ENCODE measurements at places on chromosomes 7 and 10.
A peak's percentile ranks its signal among the peaks of the same experiment; 100 is the strongest.

DNA sequence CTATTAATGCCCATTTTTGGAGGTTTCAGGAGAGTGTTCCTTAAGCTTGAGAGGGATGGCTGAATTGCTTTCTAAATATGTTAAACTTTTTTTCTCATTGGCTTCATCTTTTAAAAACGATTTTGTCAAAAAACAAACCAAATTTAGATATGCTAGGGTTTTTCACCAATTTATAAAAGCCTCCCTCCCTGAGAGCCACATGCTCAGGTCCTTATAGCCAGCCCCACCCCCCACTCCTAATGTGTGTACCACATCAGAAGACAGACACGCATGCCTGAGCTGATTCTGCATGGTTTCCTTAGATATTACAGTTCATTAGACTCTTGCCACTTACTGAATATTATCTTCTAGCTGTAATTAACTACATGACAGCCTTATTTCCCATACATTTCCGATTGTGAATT is 2.0 kb downstream of the CUL1 start:
- DNase-seq, result peak; percentile 59

- DNase-seq, result no peak
Observed at GRCh38 chr7:100443096-100443840, 7.0 kb upstream of the PPP1R35 start.

- no peak for DNase-seq
Observed at GRCh38 chr10:107498983-107499382, 334.5 kb upstream of the SORCS1 start.

GRCh38 chr10:77016278-77016815 is 621.3 kb downstream of the KCNMA1 start:
- no peak for DNase-seq

DNA sequence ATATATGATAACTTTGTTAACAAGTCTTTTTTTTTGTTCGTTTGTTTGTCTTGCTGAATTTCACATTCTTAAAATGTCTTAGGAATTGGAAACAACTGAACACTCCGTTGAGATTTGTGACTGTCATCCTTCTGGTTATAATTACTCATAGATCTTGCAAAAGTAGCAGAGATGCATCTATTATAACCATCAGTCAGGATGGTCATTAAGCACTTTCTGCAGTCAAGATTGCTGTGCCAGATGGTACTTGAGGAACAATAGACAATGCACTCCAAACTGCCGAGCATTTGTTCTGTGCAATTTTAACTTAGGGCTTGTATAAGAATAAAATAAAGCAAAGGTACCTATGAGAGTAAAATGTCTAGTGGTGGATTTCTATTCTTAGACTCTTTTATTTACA is 710.1 kb upstream of the KCND2 start:
- no peak for DNase-seq

GRCh38 chr10:83214136-83214535 is 925.2 kb upstream of the GHITM start:
- DNase-seq, result no peak

GRCh38 chr10:76211691-76212090 is 780.3 kb downstream of the LRMDA start:
- DNase-seq, result no peak

GRCh38 chr10:116835658-116836057 is 13.6 kb upstream of the ENO4 start:
- no peak for DNase-seq

- DNase-seq, result no peak
Observed at GRCh38 chr10:28738200-28738599, 60.9 kb downstream of the BAMBI start.

- peak; percentile 16 for DNase-seq
Observed at GRCh38 chr10:51832652-51833383, 133.4 kb upstream of the CSTF2T start.

DNA sequence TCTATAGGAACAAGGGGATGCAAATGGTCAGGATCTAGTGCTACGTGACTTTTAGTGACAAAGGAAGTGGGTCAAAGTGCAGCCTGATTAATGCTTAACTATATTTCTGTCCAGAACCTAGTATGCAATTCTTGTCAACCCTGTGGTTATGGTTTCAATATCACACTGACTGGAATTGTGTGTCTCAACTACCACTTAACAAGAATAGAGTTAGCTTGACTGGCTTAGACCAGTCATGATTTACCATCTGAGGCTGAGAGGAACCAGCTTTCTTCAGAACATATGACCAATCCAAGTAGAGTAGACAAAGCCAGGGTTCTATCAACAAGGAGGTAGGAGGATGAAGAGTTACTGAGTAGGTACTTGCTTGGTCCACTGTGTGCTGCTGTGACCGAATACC is 54.4 kb downstream of the MYPN start:
- DNase-seq, result no peak

DNA sequence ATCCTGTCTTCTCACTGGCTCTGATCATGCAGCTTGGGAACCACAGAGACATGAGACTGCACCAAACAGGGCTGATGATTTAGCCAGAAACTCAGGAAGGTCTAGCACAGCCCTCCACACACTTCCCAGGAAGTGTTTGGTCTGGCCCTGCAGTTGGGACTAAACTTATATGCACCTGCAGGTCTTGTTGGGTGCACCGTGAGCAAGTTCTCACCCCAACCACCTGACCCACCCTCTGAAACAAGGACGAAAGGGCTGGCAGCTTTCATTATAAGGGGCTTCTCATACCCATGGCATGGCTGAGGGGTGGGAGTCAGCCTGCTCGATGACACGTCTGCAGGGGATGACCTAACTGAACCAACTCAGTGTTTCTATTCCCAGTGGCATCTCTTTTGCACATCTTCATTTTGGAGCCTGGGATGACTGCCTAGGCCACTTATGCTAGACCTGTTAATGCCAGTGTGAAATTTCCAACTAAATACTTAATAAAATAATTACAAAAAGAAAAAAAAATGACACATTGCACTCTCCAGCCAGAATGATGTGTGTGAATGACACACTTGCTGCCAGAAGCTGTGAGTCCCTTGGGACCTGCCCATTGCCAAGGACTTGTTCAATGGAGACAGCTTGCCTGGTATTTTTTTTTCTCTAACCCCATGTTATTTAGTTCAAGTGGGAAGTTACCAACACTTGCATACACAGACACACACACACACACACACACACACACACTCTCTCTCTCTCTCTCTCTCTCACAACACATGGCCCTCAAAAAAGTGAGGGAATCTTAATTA is 102.6 kb downstream of the NEURL1 start:
- DNase-seq, result no peak

- DNase-seq, result no peak
Observed at GRCh38 chr7:120060281-120060680, 212.7 kb upstream of the KCND2 start.

DNA sequence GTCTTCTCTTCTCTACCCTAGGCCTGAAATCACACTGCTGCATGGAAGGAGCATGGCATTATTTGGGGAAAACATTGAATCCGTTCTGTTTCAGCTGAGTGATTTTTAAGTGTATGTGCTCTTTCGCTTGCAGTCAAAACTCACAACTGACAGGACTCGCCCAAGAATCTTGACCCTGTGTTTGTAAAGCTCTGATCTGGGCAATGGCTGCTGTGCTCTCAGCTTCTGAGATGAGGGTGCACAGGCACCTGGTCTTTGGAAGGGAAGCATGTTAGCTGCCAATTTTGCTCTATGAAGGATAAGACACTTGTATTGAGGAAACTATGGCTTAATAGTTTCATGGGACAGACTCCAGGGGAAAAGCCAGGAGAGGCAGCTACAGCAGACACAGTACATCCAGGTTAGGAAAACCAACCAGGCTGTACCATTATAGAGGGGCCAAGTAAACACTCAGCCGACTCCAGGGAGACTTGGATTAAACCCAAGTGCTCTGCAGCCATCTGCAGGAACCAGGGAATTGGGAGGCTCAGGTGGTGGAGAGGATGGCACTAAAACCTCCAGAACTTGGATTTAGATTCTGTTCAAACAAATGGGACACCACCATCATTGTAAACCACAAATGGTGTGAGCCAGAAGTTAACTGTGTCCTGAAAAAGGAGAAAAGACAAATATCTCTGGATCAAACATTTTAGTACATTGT is 43.3 kb downstream of the LYZL1 start:
- DNase-seq, result no peak

DNA sequence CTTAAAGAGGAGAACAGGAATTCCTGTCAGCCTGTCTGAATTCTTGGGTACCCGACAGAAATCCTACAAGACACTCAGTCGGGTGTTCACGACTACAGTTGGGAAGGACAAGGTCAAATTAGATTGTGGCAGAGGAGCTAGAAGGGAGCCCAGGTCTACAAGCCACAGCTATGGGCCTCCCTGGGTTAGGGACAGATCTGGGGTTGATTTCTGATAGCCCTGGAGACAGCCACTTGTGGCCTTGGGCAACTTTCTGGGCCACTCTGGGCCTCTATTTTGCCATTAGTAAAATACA is 39.7 kb upstream of the ANTXRL start:
- no peak for DNase-seq

DNA sequence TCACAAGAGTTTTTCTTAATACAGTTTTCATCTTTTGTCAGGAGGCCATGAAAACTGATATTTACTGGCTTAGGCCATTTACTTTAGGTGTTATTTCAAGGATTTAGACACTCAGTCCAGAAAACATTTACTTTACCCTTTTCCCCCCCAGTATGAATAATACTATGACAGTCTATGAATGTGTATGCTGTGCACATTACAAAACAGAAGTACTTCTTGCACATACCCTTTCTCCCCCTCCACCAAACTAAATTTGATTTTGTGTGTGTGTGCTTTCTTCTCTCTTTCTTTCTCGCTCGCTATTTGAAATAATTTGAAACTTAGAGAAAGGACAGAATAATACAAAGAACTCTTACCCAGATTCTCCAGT is 41.3 kb downstream of the RBM33 start:
- DNase-seq, result no peak

- no peak for DNase-seq
Observed at GRCh38 chr10:3396116-3396515, 223.5 kb upstream of the PITRM1 start.

DNA sequence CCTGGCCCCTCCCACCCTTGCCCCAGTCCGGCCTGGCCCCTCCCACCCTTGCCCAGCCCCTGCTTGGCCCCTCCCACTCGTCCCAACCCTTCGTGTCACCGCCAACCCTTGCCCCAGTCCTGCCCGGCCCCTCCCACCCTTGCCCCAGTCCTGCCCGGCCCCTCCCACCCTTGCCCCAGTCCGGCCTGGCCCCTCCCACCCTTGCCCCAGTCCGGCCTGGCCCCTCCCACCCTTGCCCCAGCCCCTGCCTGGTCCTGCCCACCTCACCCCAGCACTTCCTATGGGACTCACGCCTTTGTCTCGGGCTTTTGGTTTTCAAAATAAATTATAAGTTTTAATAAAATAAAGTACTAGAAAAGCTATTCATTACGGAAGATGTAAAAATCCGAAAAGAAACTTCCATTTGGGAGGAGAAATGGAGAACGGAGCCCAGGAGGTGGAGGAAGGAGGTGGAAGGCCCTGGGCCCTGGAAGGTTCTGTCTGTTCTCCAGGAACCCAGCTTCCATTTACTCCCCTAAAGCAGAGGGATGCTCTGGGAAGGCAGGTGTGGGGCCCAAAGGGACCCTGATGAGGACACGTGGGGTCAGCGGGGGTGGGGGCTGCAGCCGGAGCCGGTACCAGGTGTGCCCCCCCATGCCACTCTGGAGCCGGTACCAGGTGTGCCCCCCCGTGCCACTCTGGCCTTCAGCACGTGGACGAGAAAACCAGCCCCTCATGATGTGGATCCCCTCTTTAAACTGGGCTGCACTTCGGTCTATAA is 52.2 kb downstream of the PWWP2B start:
- DNase-seq, result no peak

- no peak for DNase-seq
Observed at GRCh38 chr10:103127241-103127640, 65.8 kb downstream of the NT5C2 start.

- DNase-seq, result no peak
Observed at GRCh38 chr10:527416-527815, 162.1 kb downstream of the DIP2C start.

GRCh38 chr7:99473315-99473596 is 566 bp downstream of the ZNF789 start:
- peak; percentile 54 for DNase-seq

DNA sequence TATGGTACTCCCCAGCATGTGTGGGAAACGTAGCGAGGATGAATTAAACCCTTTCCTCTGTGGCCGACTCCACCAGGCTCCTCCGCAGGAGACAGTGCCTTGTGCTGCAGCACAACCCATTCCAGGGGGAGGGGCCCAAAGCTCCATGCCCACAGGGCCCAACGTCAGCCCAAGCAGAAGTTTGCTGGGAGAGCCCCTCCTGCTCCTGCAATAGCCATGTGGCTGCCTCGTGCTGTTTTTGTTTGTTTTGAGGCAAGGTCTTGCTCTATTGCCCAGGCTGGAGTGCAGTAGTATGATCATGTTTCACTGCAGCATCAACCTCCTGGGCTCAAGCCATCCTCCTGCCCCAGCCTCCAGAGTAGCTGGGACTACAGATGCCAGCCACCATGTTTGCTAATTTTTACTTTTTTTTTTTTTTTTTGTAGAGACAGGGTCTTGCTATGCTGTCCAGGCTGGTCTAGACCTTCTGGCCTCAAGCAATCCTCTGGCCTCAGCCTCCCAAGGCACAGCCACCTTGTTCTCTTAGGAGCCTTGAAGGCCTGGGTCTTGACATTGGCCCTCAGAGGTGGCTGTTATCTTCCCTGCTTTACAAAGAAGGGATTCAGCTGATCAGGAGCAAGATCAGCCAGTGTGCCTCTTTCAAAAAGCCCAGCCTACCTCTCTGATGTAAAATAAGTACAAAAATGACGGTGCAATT is 102.8 kb downstream of the DYNC2I1 start:
- no peak for DNase-seq

DNA sequence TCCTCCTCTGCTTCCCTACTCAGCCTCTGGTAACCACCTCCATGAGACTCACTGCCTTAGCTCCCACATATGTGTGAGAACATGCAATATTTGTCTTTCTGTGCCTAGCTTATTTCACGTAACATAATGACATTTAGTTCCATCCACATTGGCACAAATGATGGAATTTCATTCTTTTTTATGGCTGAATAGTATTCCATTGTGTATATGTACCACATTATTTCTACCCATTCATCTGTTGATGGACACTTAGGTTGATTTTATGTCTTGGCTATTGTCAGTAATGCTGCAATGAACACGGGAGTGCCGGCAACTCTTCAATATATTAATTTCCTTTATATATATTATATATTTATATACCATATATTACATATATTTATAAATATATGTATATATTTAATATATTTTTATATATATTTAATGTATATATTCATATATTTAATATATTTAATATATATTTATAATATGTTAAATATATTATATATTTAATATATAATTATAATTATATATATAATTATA is 1046.9 kb downstream of the DNAJB9 start:
- no peak for DNase-seq

- no peak for DNase-seq
Observed at GRCh38 chr10:113565364-113565763, 12.5 kb downstream of the HABP2 start.

Data from neural progenitor cell (in vitro differentiated cells).